Peyer's patch (tissue), 4 donors: ENCODE measurements at places on chromosomes 16 and 17. TPM values are rescaled to one million over a fixed set of nuclear protein-coding genes. Genes with fewer than 3 reads are reported as not detected.

DNA sequence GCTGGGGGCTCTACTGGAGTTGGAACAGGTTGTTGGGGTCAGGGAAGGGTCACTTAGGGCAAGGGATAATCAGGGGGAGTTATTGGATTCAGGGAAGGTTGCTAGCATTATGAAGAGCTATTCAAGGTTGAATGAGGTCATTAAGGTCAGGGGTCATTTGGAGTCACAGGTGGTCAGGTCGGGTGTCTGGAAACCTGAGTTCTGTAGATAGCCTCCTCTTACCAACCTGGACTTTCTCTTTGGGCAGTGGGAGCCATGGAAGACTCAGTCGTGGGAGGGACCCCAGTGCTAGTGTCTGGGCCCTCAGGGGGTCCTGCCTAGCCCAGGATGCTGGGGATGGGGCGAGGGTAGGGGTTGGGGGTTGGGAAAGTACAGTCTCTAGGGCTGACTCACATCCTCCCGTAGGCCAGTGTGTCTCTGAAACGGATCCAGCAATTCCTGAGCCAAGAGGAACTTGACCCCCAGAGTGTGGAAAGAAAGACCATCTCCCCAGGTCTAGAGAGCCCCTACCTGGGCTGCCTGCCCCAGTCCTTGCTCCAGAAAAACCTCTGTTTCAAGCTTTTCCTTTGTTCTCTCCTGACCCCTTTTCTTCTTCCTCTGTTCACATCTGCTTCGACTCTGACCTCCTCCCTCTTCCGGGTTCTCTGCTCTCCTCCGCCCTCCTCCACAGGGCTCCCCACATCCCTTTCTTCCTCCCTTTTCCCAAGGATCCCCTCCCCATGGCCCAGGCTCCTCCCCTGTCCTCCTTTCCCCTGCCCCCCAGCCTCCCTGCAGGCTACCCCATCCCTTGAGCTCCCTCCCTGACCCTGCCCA lies 33.5 kb downstream of the ABCC3 start:
- DNase-seq, result no peak

DNA sequence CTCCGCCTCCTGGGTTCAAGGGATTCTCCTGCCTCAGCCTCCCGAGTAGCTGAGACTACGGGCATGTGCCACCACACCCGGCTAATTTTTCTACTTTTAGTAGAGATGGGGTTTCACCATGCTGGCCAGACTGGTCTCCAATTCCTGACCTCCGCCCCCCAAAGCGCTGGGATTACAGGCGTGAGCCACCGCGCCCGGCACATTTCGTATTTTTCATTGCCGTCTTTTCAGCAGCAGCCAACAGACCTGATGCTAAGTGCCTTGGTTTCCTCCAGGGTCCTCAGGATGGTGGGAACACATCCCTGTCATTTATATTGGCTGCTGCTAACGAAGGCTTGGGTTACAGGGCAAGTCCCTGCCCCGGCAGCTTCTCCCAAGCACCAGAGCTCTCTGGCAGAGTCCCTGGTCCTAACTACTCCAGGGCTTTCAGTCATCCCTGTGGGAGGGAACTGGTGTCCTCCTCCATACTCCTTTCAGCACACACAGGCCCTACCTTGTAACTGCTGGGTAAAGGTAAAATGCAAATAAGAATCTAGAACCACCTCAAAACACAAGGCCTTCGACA lies 1.5 kb upstream of the RNF157 start:
- no peak for DNase-seq

- peak; percentile 65 for DNase-seq
Observed at GRCh38 chr16:19431636-19432340, 14.1 kb downstream of the TMC5 start.

GRCh38 chr17:39199820-39200069 lies 338 bp upstream of the RPL19 start:
- DNase-seq, result peak; percentile 89

Gene HNF1B
- 32.6 TPM for total RNA-seq

Gene EFNB3
- total RNA-seq, result not detected

DNA sequence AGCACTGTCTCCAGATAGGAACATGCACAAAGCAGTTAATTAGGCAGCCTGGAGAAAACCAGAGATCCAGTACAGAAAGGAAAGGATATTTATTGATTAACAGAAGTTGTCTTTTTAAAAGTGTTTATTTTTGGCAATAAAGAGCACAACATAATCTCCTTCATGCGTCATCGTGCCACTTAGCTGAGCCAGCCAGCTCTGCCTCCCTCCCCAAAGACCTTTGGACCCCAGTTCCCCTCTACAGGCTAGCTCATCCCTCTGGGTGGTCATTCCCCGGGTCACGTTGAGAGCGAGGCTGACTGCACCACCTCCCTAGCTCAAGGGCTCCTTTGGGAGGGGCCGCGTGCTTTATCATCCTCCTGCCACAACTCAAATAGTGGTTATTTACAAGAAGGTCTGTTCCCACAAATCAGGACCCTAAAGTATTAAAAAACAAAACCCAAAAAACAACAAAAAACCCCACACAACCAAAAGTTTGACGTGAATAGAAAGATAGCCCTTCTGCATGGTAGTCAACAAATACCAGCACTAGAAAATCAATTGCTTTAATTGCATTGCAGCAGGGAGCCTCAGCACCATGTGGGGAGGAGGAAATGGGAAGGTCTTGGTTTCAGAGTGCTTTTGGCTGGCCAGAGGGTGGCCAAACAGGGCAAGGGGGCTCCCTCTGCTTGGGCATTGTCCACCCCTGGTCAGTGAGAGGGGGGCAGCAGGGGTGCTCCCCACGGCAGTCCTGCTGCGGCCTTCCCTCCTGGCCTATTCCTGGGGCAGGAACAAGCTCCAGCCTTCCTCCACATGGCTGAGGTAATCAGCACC lies 9.6 kb downstream of the POLR2C start:
- peak; percentile 13 for DNase-seq

DNA sequence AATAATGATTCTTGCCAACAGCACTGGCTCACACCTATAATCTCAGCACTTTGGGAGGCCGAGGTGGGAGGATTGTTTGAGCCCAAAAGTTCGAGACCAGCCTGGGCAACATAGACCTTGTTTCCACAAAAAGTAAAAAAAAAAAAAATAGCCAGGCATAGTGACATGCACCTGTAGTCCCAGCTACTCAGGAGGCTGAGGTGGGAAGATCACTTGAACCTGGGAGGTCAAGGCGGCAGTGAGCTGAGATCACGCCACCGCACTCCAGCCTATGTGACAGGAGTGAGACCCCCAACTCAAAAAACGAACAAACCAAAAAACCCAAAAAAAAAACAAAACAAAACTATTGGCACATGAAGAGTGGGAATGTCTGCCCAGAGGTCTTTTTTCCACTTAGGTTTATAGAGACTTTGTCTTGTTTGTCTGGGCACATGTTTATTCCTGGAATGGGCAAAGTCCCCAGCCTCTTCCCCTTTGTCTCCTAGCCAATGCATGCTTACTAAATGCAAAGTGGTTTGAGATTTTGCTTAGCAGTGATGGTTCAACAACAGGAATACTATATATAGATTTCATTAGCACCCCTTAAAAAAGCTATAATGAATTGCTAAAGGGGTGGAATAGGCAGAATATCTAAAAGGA lies 25.9 kb downstream of the NMT1 start:
- no peak for DNase-seq

DNA sequence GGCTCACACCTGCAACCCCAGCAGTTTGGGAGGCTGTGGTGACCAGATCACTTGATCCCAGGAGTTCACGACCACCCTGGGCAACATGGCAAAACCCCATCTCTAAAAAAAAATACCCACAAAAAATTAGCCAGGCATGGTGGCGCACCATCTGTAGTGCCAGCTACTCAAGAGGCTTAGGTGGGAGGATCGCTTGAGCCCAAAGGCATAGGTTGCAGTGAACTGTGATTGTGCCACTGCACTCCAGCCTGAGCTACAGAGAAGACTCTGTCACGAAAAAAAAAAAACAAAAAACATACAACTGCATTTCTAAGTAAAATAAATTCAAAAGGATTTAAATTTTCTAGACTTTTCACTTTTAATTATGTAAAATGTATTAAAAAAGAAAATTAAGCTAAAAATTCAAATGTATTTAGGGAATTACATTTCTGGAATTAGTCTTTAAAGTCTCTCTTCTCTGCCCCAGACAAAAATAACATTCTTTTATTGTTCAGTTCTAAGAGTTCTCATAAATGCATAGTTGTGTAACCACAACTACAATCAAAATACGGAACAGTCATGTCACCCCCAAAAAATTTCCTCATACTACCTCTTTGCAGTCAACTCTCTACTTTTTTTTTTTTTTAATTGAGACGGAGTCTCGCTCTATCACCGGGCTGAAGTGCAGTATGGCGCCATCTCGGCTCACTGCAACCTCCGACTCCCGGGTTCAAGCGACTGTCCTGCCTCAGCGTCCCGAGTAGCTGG lies 14.1 kb downstream of the FAM222B start:
- no peak for DNase-seq

GRCh38 chr17:7611635-7612293 lies 2.9 kb downstream of the FXR2 start:
- no peak for DNase-seq

- no peak for DNase-seq
Observed at GRCh38 chr16:191831-192230, 11.6 kb downstream of the HBQ1 start.

Gene FAM20A
- total RNA-seq, result 2.5 TPM

Gene TEKT1
- not detected for total RNA-seq

DNA sequence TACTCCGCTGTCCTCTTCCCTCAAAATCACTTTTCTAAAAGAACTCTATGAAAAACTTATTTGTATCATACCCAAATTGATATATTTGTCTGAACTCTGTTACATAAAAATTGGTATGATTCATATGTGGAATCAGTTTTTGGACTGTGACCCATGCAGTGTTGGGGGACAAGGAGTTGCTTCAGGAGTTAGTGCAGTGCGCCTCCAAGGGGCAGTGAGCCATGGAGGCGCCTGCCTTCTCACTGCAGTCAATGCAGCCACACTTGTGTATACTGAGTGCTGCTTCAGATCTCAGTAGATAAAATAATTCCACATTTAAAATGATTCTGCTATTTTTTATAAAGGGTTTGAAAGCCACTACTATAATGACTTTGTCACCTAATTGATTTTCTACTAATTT lies 32.5 kb downstream of the DGKE start:
- DNase-seq, result no peak

Gene GDE1
- 66.3 TPM for total RNA-seq

Gene OR3A3
- total RNA-seq, result not detected

GRCh38 chr17:2693561-2694380 lies 17.8 kb downstream of the CLUH start:
- no peak for DNase-seq
